ENCODE measurements at places on chromosomes 13 and 19. TPM values are rescaled to one million over a fixed set of nuclear protein-coding genes. Genes with fewer than 3 reads are reported as not detected.

APLP1 gene
- 8.6 TPM for total RNA-seq

ELSPBP1 gene
- total RNA-seq = not detected

FFAR3 gene
- not detected for total RNA-seq

KLK12 gene
- total RNA-seq = not detected

RPS15 gene
- total RNA-seq = 712 TPM

SLC25A41 gene
- total RNA-seq = not detected

ZNF816 gene
- total RNA-seq = 4.1 TPM

ODAD3 gene
- 0.08 TPM for total RNA-seq

ERCC2 gene
- 34.8 TPM for total RNA-seq

PSG2 gene
- not detected for total RNA-seq

WDR83 gene
- 15.9 TPM for total RNA-seq

RNF225 gene
- not detected for total RNA-seq
